Activated CD4-positive, alpha-beta T cell treated with anti-CD3 and anti-CD28 coated beads, Interleukin-2, amount 10 ng/mL, durations not matched to agents 7 days and 5 days (primary cell): ENCODE measurements at places on chromosomes 6 and 20. TPM values are rescaled to one million over a fixed set of nuclear protein-coding genes. Genes with fewer than 3 reads are reported as not detected.
A peak's percentile ranks its signal among the peaks of the same experiment; 100 is the strongest.

- H3K4me1 ChIP-seq: peaks cover 15% of the 10 kb centered on the region
- no peaks in the 10 kb centered on the region for H3K27me3 ChIP-seq
- DNase-seq: no peak
Observed at GRCh38 chr6:151101816-151102694, 137.7 kb upstream of the AKAP12 start.

GRCh38 chr6:32843331-32843978 lies 392 bp downstream of the PSMB8 start:
- peak overlapping the region; percentile 99 for H3K4me3 ChIP-seq
- H3K4me1 ChIP-seq: peaks cover 73% of the 10 kb centered on the region
- peak; percentile 9 for DNase-seq
- peak overlapping the region; percentile 100 for H3K27ac ChIP-seq
- peaks cover 84% of the 10 kb centered on the region for H3K36me3 ChIP-seq
- no peaks in the 10 kb centered on the region for H3K27me3 ChIP-seq

GRCh38 chr6:77879527-77879926 lies 226.7 kb downstream of the MEI4 start:
- no peaks in the 10 kb centered on the region for H3K4me1 ChIP-seq
- no peak overlapping the region for H3K4me3 ChIP-seq
- H3K27me3 ChIP-seq: no peaks in the 10 kb centered on the region
- DNase-seq: no peak

- H3K4me1 ChIP-seq: no peaks in the 10 kb centered on the region
- no peaks in the 10 kb centered on the region for H3K36me3 ChIP-seq
- peaks cover 2% of the 10 kb centered on the region for H3K27me3 ChIP-seq
- DNase-seq: no peak
- no peak overlapping the region for H3K27ac ChIP-seq
- H3K4me3 ChIP-seq: no peak overlapping the region
Observed at GRCh38 chr6:154661768-154662167, 71.4 kb upstream of the SCAF8 start.

GRCh38 chr6:82588859-82589412 lies 225.3 kb downstream of the TPBG start:
- no peaks in the 10 kb centered on the region for H3K27me3 ChIP-seq
- H3K4me3 ChIP-seq: no peak overlapping the region
- H3K27ac ChIP-seq: no peak overlapping the region
- no peaks in the 10 kb centered on the region for H3K4me1 ChIP-seq
- DNase-seq: no peak
- H3K36me3 ChIP-seq: no peaks in the 10 kb centered on the region

- peak; percentile 82 for DNase-seq
- peaks cover 53% of the 10 kb centered on the region for H3K4me1 ChIP-seq
- no peak overlapping the region for H3K4me3 ChIP-seq
- no peaks in the 10 kb centered on the region for H3K36me3 ChIP-seq
Observed at GRCh38 chr6:157756708-157757429, 66.2 kb upstream of the SNX9 start.

- peaks cover 13% of the 10 kb centered on the region for H3K27me3 ChIP-seq
- no peak overlapping the region for H3K4me3 ChIP-seq
- no peak overlapping the region for H3K27ac ChIP-seq
- peaks cover 5% of the 10 kb centered on the region for H3K4me1 ChIP-seq
Observed at GRCh38 chr6:40912158-40912946, 126.7 kb downstream of the UNC5CL start.

- no peaks in the 10 kb centered on the region for H3K36me3 ChIP-seq
- H3K4me1 ChIP-seq: no peaks in the 10 kb centered on the region
- H3K4me3 ChIP-seq: no peak overlapping the region
- no peak overlapping the region for H3K27ac ChIP-seq
Observed at GRCh38 chr6:106882601-106883518, 91.7 kb downstream of the CD24 start.

GRCh38 chr6:125114248-125114858 lies 39.2 kb upstream of the TPD52L1 start:
- H3K27ac ChIP-seq: no peak overlapping the region
- peaks cover 13% of the 10 kb centered on the region for H3K36me3 ChIP-seq
- H3K4me1 ChIP-seq: no peaks in the 10 kb centered on the region
- DNase-seq: peak; percentile 63
- H3K4me3 ChIP-seq: no peak overlapping the region

DNA sequence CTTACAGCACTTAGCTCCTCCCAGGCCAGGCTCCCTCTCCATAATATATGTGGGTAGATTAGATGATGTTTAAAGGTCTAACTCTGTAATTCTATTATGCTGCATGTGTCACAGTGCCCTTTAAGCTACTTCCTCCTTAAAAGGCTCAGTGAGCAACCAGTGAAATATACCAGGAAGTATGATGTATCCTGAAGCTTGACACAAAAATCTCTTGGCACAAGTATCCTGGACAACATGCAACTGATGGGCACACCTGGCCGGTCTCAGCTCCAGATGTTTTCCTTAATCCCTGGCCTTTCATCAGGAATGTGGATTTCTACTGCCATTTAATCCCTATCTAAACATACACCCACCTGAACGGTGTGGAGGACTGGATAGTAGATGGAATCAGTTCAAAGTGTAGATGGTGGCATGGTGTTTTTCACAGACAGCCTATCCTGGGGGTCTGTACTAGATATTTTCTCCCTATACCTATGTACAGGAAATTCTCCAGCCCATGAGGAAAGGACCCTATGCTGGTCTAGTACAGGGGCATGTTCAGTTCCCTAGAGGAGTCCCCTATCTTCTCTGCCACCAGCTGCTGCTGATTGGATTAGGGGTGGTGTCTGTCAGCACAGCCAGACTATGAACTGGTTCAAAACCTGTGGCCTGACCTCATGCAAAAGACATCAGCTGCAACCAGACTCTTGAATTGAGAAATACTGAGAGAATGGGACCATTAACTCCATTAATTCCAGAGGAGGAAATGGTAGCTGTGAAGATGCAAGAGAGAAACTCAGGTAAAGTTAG lies 59.4 kb upstream of the CITED2 start:
- H3K27me3 ChIP-seq: no peaks in the 10 kb centered on the region
- H3K4me1 ChIP-seq: no peaks in the 10 kb centered on the region
- no peaks in the 10 kb centered on the region for H3K36me3 ChIP-seq
- H3K4me3 ChIP-seq: no peak overlapping the region

DNA sequence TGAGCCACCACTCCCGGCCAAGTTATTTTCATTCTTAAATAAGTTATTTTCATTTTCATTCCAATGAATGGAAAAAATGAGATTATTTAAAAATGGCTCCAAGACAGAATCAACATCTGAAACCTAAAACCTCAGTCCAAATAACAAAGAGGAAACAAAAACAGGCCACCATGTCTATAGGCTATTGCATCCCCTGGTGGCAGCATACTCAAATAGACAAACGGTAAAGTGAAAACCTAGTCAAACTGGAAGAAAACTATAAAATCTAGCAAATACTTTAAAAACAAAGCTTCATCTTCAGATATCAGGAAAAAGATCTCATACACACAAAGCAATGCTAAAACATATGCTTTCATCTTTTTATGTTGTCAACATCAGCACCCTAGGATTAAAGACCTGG lies 20.9 kb downstream of the IL17A start:
- H3K4me3 ChIP-seq: no peak overlapping the region
- no peak for DNase-seq
- peaks cover 15% of the 10 kb centered on the region for H3K27me3 ChIP-seq
- no peak overlapping the region for H3K27ac ChIP-seq
- peaks cover 2% of the 10 kb centered on the region for H3K4me1 ChIP-seq

DNA sequence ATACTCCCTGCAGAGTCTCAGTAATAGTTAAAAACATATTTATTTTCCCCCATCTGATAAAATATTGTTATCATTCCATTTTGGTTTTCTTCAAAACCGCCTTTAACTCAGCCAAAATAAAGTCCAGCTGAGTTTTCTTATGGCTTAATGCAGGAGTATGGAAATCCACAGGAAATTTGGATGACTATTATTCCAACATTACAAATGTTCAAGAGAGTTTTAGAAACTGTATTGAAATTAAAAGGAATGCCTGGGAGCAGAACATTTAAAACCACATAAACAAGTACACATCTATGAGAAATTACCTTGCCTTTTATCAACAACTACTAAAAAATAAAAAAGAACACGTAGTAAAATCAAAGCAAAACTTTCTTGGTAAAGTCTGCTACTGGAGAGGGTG lies 45.7 kb downstream of the NCOA7 start:
- H3K36me3 ChIP-seq: peaks cover 10% of the 10 kb centered on the region
- DNase-seq: no peak
- no peaks in the 10 kb centered on the region for H3K27me3 ChIP-seq
- H3K4me3 ChIP-seq: no peak overlapping the region
- no peak overlapping the region for H3K27ac ChIP-seq
- H3K4me1 ChIP-seq: peaks cover 35% of the 10 kb centered on the region

DNA sequence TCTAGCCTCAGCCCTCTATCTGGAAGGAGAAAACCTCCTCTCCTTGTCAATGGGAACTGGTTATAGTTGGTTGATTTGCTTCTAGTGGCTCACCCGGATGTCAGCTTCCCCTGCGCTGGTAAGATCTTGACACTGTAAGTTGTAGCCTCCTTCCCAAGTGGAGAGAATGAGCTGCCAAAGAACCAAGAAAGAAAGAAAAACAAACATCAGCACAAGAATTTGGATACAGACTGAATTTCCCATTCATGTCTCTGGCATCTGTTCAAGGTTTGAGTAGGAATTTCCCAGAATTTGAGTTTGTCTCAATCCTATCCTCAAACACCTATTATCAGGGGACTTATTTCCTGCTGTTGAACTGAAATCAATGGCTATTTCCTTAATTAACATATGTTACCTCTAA lies 44.1 kb downstream of the ELOVL2 start:
- DNase-seq: no peak
- H3K27me3 ChIP-seq: peaks cover 15% of the 10 kb centered on the region
- no peak overlapping the region for H3K4me3 ChIP-seq
- no peaks in the 10 kb centered on the region for H3K36me3 ChIP-seq
- H3K27ac ChIP-seq: no peak overlapping the region

DNA sequence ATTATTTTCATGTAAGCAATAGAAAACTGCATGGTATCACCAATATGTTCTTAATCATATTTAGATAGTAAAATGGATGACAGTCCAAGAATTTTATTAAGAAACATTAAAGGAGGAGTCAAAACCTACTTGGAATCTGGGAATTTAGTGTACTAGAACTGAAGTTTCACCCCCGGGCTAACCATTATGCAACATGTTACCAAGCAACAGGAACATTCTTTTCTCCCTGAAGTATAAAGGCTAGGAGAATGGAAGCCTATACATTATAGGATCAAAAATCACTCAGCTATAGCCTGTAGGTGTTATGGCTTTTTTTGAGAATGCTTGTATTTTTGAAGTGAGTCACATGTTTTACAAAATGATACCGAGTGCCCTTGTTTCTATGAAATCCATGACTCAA lies 538.3 kb downstream of the GRIK2 start:
- H3K27me3 ChIP-seq: no peaks in the 10 kb centered on the region
- H3K36me3 ChIP-seq: no peaks in the 10 kb centered on the region
- no peak overlapping the region for H3K4me3 ChIP-seq
- H3K4me1 ChIP-seq: no peaks in the 10 kb centered on the region
- H3K27ac ChIP-seq: no peak overlapping the region
- DNase-seq: no peak

DNA sequence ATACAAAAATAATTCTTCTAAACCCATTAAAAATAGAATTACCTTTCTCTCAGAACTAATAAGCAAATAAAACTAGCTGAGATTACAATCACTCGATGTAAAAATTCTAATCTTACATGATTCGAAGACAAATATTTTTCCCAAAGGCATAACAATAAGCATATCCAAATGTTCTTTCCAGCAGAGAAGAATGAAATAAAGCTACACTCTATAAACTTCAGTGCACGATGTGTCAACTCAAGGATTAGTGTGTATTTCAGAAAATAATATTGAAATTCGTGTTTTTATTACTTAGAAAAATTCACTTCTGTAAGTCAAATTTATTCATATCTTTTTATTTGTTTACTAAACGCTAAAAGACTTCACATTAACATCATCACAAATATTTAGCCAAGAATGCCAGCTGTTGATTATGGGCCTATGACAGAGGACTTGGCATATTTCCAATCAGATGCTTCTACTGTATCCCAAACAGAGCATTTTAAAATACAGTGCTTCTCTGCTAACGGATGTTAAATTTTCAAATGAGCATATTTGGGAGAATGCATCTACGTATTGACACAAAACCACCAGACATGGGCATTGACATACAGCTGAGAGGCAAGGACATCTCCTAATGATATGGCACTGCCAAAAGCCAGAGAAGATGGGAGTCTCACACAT lies 54.7 kb upstream of the PDE7B start:
- no peak for DNase-seq
- no peaks in the 10 kb centered on the region for H3K4me1 ChIP-seq
- H3K36me3 ChIP-seq: no peaks in the 10 kb centered on the region
- H3K4me3 ChIP-seq: no peak overlapping the region
- no peak overlapping the region for H3K27ac ChIP-seq
- no peaks in the 10 kb centered on the region for H3K27me3 ChIP-seq

- no peak overlapping the region for H3K4me3 ChIP-seq
- DNase-seq: no peak
- H3K27ac ChIP-seq: no peak overlapping the region
- no peaks in the 10 kb centered on the region for H3K27me3 ChIP-seq
- H3K36me3 ChIP-seq: peaks cover 10% of the 10 kb centered on the region
Observed at GRCh38 chr20:2859330-2860121, 13.8 kb upstream of the PTPRA start.

- no peak for DNase-seq
- no peaks in the 10 kb centered on the region for H3K36me3 ChIP-seq
- no peaks in the 10 kb centered on the region for H3K4me1 ChIP-seq
- no peaks in the 10 kb centered on the region for H3K27me3 ChIP-seq
- H3K27ac ChIP-seq: no peak overlapping the region
- no peak overlapping the region for H3K4me3 ChIP-seq
Observed at GRCh38 chr6:112725541-112726085, 378.5 kb downstream of the RFPL4B start.

DNA sequence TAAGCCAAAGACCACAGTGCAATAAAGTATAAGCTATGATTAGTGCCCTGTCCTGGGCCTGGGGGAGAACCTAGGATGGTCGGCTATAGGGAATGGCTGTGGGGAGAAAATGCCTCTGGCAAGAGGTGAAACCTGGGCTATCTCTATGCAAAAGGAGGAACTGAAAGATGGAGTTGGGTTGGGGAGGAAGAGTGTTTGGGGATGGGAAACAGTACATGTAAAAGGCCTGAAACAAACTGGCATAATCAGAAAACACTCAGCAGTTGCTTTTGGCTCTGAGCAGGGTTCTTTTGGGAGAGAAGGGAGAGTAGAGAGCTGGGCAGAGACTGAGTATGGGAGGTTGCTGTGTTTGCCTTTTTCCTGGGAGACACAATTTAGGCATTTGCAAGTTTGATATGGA lies 31.9 kb upstream of the FUCA2 start:
- DNase-seq: no peak
- H3K27me3 ChIP-seq: no peaks in the 10 kb centered on the region
- H3K27ac ChIP-seq: peak overlapping the region; percentile 75
- H3K4me1 ChIP-seq: peaks cover 84% of the 10 kb centered on the region

PRDM13 gene
- not detected for total RNA-seq

CLIC5 gene
- 3.8 TPM for total RNA-seq

MTO1 gene
- 50.9 TPM for total RNA-seq

NR2E1 gene
- total RNA-seq: not detected

FOXA2 gene
- not detected for total RNA-seq

HDGFL1 gene
- not detected for total RNA-seq

TTBK1 gene
- total RNA-seq: 0.07 TPM

CGA gene
- total RNA-seq: not detected

PTGIS gene
- total RNA-seq: 0.62 TPM

SLC25A27 gene
- total RNA-seq: not detected

TXLNB gene
- 0.35 TPM for total RNA-seq

PPIL6 gene
- total RNA-seq: 0.22 TPM

TBXT gene
- not detected for total RNA-seq

BPIFB2 gene
- total RNA-seq: not detected
